ENCODE measurements at places on chromosomes 11 and 22.

DNA sequence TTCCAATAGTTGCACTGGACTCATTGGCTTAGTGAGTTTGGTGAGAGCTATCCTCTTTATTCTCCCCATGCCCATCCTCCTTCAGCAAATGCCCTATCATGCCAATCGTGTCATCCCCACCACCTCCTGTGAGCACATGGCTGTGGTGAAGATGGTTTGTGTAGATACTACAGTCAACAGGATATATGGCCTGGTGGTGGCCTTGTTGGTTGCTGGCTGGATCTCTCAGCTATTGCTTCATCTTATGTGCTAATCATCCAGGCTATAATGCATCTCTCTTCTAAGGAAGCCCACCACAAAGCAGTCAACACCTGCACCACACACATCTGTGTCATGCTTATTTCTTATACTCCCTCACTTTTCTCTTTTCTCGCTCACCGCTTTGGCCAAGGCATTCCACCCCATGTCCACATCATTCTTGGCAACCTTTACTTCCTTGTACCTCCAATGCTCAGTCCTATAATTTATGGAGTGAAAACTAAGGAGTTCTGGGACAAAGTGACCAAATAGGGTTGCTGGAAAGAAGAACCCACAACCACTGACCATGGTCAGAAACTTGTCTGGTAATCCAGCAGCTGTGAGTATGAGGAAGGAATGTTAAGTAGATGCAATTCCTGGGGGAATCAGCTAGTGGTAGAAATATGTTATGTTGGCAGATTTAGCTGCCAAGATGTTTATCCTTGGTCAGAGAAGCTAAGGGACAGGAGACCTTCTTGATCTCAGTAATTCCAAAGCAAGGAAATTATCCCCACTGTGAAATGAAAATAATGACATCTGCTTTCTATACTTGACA, 16.3 kb upstream of the OR56B1 start:
- no peak for DNase-seq

GRCh38 chr22:24516301-24516737, 21.2 kb downstream of the UPB1 start:
- no peak for DNase-seq

- DNase-seq: no peak
These were observed 132.5 kb downstream of the ADAMTS15 start for GRCh38 chr11:130580891-130581492.

DNA sequence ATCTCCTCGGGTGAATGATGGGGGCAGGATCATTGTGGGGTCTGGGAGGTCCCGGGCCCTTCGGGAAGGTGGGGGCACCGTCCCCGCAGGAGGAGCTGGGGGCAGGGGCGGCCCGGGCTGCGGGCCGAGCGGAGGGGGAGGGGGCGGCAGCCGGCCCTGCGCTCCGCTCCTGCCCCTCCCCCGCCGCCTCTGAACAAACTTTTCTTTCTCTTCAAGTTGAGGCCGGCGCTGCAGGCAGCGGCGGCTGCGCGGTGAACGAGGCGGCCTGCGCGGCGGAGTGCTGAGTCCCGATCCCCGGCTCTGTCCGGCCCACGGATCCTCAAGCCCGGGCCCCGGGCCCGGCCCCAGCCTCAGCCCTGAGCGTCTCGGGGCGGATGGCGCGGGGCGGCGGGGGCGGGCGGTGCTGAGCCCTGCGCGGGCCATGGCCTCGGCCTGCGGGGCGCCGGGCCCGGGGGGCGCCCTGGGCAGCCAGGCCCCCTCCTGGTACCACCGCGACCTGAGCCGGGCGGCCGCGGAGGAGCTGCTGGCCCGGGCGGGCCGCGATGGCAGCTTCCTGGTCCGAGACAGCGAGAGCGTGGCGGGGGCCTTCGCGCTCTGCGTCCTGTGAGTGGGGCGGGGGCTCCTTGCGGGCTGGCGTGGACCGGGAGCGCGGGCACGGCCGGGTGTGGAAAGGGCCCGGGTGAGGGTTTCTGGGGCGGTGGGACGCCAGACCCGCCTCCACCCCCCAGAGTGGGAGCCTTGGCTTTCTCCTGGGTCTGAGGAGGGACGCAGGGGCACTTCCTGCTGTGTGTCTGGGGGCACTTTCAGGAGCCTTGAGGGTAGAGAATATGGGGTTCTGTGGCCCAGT, at the start of gene INPPL1:
TSS of gene INPPL1 (plus strand) at position 204 of the 847 bp plus-strand sequence. CDS start at position 422, 218 bp downstream.
- no peak for DNase-seq
